ENCODE measurements at places on chromosomes 3 and 15. TPM values are rescaled to one million over a fixed set of nuclear protein-coding genes. Genes with fewer than 3 reads are reported as not detected.

ETV5 gene
- total RNA-seq, result 27.0 TPM

COL8A1 gene
- not detected for total RNA-seq

GNB4 gene
- total RNA-seq, result 16.5 TPM

THRB gene
- total RNA-seq, result 1.8 TPM

Data from A549 treated with DMSO at 1 μM for 4 hours (cell line).